Motor neuron (in vitro differentiated cells): ENCODE measurements at places on chromosomes 7 and 10. TPM values are rescaled to one million over a fixed set of nuclear protein-coding genes. Genes with fewer than 3 reads are reported as not detected.
A peak's percentile ranks its signal among the peaks of the same experiment; 100 is the strongest.

Gene FOXI2
- 0.04 and 0.05 TPM in 2 replicates for total RNA-seq

Gene SEMA3D
- 14.6 and 14.9 TPM in 2 replicates for total RNA-seq

Gene PPP3CB
- total RNA-seq, result 41.6 and 47.2 TPM in 2 replicates

Gene SLC26A3
- total RNA-seq, result not detected in 2 replicates

Gene CYP2C19
- total RNA-seq, result 0.52 and 0.68 TPM in 2 replicates

Gene CUL1
- 45.9 and 47.6 TPM in 2 replicates for total RNA-seq

Gene VIPR2
- 1.4 and 1.9 TPM in 2 replicates for total RNA-seq

Gene ZNF679
- total RNA-seq, result 0.28 TPM in 1 of 2 replicates, not detected in the other

GRCh38 chr10:3248526-3249306 lies 76.1 kb upstream of the PITRM1 start:
- ATAC-seq, result peak; percentile 100

DNA sequence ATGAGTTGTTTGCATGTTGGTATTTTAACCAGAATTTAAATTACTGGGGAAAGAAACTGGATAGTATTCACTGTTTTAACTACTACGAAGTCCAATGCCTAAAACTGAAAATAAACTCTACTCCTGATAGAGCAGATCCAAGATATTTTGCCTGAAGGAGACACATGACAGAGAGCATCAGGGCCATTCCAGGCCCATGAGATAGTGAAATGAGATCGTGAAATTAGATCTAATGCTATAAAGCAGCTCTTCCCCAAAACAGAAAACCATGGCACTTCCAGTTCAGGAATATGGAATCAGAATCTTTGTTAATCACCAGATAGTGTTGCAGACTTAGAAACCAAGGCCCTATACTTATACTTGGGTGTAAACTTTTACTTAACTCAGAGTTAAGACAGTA lies 124.3 kb upstream of the CACNA2D1 start:
- ATAC-seq, result no peak

- no peak for ATAC-seq
These were observed 48.5 kb upstream of the MKX start for GRCh38 chr10:27794157-27794556.

DNA sequence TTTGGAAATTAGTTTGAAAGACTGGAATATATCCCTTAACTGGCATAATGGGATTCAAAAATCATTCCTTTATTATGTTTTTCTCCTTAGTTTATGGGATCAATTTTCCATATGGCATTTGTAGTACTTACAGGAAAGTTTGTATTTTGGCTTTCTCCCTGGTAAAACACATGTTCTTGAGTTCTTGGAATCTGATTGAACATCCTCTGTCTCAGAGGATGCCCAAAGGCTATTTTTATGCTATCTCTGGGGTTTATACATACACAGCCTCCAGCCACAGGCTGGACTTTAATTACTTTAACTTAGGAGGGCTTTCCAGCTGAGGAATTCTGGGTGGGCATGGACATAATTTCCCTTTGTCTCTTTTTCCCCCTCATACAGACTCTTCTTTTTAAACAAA lies 236.4 kb downstream of the HGF start:
- no peak for ATAC-seq

GRCh38 chr7:97079300-97079699 lies 38.2 kb upstream of the SDHAF3 start:
- ATAC-seq, result no peak

GRCh38 chr7:46152696-46153095 lies 231.6 kb upstream of the IGFBP3 start:
- ATAC-seq, result no peak

DNA sequence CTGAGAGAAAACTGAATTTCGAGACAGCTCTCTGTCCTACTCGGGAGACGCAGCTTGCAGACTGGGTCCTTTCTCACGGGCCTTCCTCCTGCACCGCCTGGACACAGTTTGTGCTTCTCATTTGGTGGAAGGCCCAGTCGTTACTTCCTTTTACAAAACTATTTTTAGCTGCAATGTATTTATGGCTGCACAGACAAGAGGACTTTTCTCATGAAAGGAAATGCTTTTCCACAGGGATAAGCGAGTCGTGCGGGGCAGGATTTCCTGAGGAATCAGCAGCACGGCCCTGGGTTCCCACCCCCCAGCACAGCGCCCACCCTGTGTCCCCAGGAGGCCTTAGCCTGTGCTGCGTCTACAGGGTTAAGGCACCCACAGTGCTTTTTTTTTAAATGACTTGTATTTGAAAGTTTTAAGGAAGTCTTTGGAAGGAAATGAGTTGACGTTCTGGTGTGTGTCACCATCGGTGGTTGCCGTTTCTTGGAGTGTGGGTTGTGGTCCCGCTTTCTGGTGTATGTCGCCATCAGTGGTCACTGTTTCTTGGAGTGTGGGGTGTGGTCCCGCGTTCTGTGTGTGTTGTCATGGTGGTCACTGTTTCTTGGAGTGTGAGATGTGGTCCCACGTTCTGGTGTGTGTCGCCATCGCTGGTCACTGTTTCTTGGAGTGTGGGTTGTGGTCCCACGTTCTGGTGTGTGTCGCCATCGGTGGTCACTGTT lies 50.9 kb downstream of the INPP5A start:
- no peak for ATAC-seq

- ATAC-seq, result peak; percentile 44
These were observed 16.9 kb upstream of the PALD1 start for GRCh38 chr10:70461397-70462348.

DNA sequence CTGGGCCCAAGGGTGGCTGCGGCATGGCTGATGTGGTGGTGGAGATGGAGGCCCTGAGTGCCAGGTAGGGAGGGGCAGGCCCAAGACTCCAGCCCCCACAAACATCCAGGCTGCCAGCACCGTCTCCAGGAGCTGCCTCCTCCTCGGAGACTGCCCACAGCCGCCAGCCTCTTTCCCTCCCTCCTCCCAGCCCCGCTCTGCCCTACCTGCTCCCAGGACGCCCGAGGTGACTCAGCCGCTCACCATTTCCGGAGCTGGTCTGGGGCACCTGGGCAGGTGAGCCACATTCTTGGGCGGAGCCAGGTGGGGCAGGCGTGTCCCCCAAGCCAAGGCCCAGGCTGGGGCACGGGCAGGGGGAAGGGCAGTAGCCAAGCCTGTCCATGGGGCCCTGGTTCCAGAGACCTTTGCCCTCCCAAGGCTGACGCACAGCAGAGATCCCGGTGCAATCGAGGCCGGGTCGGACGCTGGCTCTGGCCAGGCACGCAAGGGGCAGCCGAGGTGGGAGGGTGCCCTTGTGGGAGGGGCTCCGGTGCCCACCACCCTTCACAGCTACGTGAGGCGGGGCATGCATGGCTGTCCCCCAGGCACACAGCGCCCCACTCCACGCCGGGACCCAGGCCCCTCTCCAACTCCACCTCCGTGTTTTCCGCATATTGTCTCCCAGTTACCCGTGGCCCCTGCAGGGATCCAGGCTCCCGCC lies 8.8 kb downstream of the ADAP1 start:
- peak; percentile 21 for ATAC-seq

- no peak for ATAC-seq
These were observed 400.0 kb downstream of the PHF14 start for GRCh38 chr7:11373546-11374142.

- no peak for ATAC-seq
These were observed 68.5 kb upstream of the BMPER start for GRCh38 chr7:33836797-33837355.
